ENCODE measurements at places on chromosomes 12 and 14. TPM values are rescaled to one million over a fixed set of nuclear protein-coding genes. Genes with fewer than 3 reads are reported as not detected.

GRCh38 chr12:112711026-112711425 lies 80.5 kb upstream of the RPH3A start:
- no peak overlapping the region for H3K27ac ChIP-seq
- no peak overlapping the region for H3K4me3 ChIP-seq
- peaks cover 4% of the 10 kb centered on the region for H3K27me3 ChIP-seq
- H3K4me1 ChIP-seq = no peaks in the 10 kb centered on the region
- DNase-seq = no peak
- no peaks in the 10 kb centered on the region for H3K36me3 ChIP-seq

Gene MGP
- not detected for polyA plus RNA-seq

DNA sequence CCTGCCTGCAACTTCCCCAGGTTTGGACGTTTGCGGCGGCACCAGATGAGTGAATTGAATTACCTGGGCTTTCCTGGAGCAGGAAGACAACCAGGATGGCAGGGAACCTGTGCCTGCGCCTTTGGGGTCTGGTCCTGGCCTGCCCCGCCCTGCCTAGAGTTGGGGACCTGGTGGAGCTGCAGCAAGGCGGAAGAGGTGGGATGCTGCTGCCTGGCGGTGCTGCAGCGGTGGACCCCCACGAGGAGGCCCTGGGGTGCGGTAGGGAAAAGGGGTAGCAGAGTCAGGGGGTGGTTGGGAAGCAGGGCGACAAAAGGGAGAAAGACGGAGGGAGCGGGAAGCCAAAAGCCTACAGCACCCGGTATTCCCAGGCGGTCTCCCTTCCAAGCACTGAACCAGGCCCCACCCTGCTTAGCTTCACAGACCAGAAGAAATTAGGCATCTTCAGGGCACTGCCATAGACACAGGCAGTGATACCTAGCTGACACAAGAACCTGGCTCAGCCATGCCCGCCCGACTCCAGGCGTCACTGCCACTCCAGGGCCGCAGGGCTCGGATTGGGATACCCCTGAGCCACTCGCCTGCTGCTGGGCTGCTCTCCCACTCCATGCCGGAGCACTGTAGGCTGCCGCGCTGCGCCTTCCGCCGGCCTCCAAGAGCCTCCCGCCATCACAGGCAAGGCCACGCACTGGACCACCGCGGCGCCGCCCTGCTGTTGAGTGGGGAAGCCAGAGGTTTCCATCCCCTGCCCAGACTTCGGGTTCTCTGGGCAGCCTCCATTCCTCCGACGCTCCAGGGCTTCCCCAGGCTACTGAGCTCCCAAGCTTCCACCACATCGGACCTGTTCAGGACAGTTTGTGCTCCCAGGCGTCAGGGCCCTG lies 155.2 kb upstream of the ALG10B start:
- no peak overlapping the region for H3K27ac ChIP-seq
- no peaks in the 10 kb centered on the region for H3K27me3 ChIP-seq
- DNase-seq = no peak

- peaks cover 6% of the 10 kb centered on the region for H3K4me1 ChIP-seq
- H3K27me3 ChIP-seq = no peaks in the 10 kb centered on the region
- H3K27ac ChIP-seq = no peak overlapping the region
- DNase-seq = no peak
- H3K4me3 ChIP-seq = no peak overlapping the region
These were observed 133.1 kb upstream of the NUDT4 start for GRCh38 chr12:93244514-93245077.

Gene KLRC1
- polyA plus RNA-seq = 200 TPM

DNA sequence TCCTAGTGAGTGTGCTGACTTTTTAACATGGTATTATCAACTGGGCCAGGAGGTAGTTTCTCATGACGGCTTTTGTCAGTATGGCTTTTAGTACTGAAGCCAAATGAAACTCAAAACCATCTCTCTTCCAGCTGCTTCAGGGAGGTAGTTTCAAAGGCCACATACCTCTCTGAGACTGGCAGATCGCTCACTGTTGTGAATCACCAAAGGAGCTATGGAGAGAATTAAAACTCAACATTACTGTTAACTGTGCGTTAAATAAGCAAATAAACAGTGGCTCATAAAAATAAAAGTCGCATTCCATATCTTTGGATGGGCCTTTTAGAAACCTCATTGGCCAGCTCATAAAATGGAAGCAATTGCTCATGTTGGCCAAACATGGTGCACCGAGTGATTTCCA lies 141.1 kb downstream of the HMGA2 start:
- H3K4me1 ChIP-seq = peaks cover 26% of the 10 kb centered on the region
- H3K27ac ChIP-seq = no peak overlapping the region
- no peak overlapping the region for H3K4me3 ChIP-seq
- DNase-seq = no peak
- H3K36me3 ChIP-seq = no peaks in the 10 kb centered on the region

DNA sequence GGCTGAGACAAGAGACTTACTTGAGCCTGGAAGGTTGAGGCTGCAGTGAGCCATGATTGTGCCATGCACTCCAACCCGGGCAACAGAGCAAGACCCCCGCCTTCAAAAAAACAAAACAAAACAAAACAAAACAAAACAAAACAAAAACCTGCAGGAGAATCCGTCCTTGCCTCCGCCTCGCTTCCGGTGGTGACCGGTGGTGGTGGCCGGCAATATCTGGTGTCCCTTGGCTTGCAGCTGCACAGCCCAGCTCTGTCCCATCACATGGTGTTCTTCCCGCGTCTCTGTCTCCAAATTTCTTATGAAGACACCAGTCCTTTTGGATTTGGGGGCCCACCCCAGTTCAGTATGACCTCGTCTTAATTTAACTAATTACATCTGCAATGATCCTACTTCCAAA lies 10.0 kb downstream of the SMIM41 start:
- H3K27me3 ChIP-seq = peaks cover 7% of the 10 kb centered on the region
- no peaks in the 10 kb centered on the region for H3K4me1 ChIP-seq
- no peak overlapping the region for H3K27ac ChIP-seq
- H3K4me3 ChIP-seq = no peak overlapping the region

GRCh38 chr12:115375186-115375991 lies 691.4 kb upstream of the TBX3 start:
- no peaks in the 10 kb centered on the region for H3K4me1 ChIP-seq
- no peak overlapping the region for H3K27ac ChIP-seq
- peaks cover 2% of the 10 kb centered on the region for H3K27me3 ChIP-seq

DNA sequence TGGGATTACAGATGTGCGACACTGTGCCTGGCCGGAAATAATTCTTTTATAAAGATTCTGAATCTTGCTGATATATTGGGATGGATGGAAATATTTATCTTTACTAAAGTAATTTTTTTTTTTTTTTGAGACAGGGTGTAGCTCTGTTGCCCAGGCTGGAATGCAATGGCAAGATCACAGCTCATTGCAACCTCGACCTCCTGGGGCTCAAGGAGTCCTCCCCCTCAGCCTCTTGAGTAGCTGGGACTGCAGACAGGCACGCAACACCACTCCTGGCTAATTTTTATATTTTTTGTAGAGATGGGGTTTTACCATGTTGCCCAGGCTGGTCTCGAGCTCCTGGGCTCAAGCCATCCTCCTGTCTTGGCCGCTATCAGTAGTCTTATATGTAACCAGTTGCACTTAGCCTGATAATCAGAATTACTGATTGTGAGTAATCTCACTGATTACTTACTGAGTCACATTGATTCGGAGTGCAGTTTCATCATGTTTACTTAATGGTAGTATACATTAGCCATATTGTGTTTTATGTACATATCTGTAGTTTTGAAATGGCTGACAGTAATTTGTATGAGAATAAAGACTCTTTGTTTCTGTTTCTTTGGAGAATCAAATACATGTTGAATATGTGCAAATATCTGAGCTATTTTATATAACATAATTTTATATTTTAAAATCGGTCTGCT lies 50.4 kb upstream of the LRTM2 start:
- peaks cover 35% of the 10 kb centered on the region for H3K4me1 ChIP-seq
- no peaks in the 10 kb centered on the region for H3K27me3 ChIP-seq
- no peak overlapping the region for H3K4me3 ChIP-seq

Measured in immature natural killer cell (primary cell).